CD4-positive, alpha-beta T cell treated with Interleukin-1 beta for 1 hour (primary cell): ENCODE measurements at places on chromosomes 7 and 10.

GRCh38 chr7:78939669-78940068 is 513.8 kb downstream of the MAGI2 start:
- no peak for DNase-seq

- no peak for DNase-seq
These were observed 12.7 kb upstream of the PALD1 start for GRCh38 chr10:70465832-70466231.

DNA sequence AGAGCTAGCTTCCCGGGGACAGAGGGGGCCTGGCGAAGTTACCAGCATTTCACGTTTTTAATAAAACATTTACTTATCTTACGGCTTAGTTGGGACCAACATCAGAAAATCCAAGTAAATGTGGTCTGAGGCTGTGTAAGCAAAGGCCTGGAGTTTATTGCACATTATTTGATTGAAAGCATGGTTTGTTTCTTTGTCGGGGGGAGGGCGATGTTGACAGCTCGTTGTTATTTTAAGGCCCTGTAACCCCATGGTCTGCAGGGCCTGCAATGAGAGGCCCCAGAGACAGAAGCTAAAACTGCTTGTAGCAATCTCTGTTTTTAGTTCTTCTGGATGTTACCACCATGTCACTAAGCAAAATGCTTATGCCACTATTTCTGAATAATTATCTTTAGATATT is 88.9 kb downstream of the MYOF start:
- no peak for DNase-seq

DNA sequence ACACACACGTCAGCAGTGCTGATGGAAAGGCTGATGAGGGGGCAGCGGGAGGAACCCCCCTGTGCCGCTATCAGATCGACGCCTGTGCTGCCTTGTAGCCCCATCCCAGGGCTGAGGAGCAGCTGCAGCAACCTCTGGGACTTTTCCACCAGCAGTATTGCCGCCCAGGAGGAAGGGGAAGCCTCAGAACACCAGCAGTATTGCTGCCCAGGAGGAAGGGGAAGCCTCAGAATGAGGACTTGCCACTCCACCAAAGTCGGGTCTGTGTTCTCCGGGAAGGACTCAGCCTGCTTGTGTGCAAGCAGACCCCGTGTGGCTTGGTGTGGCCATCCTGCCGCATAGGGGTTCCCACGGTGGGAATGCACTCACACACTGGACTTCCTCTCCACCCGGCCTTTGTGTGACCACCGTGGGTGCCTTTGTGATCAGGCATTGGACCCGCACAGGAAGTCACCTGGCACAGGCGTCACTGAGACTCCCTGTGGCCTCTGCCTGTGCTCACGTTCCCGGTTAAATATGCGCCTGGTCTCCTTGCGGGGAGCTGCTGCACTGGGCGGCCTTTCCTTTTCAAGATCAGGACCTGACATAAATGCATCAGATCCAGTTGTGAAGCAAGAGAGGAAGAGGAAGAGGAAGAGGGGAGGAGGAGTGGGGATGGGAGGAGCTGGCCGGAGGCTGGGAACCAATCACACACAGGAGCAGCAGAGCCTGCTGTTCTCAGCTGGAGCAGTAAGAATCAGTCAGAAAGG is 248.5 kb downstream of the DNAJB6 start:
- DNase-seq, result no peak

DNA sequence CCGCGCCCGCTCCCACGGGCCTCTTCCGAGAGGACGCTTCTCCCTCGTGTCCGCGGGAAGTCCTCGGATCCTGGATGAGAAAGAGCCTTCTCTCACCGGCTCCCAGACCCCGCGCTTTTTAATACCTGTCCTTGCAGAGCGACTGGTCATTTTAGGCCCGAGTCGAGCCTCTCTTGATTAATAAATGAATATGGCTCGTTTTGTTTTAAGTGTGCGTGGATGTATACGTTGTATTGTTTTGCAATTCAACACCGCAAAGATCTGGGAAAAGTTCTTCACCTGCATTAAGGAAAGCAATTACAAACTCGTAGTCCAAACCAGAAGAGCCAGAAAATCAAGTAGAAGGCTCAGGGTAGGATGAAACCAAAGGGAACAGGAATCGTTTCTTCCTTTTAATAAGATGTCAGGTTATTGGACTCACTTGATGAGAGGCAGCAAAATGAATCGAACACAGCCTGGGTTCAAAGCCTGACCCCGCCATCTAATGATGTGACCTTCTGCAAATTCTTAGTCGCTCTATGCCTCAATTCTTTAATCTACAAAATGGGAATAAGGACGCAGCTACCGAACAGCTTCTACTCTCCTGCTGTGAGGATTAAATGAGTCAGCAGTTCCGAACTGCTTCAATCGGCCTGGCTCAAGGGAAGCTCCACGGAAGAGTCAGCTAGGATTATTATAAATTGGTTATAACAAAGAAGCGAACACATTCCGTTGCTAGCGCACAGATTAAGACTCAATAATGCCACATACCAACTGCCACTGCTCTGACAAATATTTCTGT is 277.8 kb upstream of the NEBL start:
- no peak for DNase-seq

DNA sequence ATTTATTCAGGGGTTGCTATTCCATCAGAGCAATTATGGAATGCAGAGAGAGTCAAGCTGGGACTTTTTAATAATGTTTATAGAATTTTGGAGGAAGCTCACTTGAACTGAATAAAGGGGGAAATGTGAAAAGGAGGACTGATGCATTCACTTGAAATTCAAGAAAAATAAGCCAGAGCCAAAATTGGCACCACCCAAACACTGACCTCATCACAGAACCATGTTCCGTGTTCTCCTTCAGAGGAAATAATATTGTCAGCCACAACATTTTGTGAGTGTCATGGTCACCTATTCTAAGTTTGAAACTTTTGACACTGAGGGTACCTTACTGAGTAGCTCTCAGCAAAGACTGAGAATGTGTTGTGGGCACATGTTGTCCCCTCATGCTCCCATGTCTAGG is 207.0 kb downstream of the ANK3 start:
- DNase-seq, result no peak

DNA sequence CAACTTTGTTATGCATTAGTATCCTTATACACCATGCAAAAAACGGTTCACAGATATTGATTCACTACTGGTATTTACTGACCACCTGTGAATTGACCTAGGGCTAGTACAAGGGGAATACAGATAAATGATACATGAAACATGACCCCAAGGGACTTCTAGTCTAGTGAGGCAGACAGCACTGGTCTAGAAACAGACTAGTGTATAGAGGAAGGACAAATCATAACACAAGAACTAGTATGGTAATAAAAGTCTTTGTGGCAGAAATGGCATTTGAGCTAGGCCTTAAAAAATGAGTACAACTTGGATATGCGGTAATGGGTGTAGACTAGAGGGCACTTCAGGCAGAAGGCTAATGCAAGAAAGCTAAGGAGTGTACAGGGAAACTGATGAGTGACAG is 86.6 kb downstream of the SLC25A13 start:
- DNase-seq, result no peak

GRCh38 chr10:100802607-100803006 is 57.2 kb downstream of the PAX2 start:
- no peak for DNase-seq

DNA sequence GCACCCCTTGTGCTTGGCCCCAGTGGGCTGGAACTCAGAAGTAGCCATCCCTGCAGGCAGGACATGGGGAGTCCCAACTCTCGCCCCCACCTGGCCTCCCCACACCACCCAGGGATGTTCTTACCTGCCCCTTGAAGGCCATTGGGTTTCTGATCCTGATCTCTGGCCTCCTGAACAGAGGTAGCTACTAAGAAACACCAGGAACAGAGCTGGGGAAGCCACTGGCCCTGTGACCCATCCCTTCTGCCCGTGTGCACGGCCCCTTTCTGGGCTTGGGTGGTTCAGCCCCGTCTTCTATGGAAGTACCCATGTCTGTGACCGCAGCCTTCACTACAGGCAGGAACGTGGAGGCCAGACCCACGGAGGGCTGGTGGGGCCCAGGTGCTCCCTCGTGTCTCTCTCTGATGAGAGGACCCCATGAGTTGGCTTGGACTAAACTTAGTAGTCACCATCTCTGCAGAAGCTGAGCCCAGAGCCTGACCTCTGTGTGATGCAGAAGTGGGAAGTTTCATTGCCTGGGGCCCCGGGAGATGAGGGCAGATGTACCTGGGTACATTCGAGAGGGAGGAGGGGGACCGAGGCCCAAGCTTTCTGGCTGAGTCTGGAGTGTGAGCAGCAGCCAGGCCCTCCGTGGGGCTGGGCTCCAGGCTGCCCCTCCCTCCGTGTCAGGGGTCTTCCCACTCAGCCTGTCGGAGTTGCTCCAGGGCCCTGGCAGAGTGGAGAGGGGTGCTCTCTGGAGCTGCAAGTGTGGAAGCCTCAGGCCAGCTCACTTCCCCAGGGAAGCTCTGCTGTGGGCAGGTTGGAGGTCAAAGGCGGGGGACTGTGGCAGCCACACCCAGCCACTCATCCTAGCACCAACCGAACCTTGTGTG is 81.0 kb downstream of the MKI67 start:
- DNase-seq, result no peak

GRCh38 chr10:17340144-17340829 is 112.2 kb downstream of the VIM start:
- no peak for DNase-seq

- DNase-seq, result no peak
These were observed 41.8 kb downstream of the NUP205 start for GRCh38 chr7:135599471-135599870.

DNA sequence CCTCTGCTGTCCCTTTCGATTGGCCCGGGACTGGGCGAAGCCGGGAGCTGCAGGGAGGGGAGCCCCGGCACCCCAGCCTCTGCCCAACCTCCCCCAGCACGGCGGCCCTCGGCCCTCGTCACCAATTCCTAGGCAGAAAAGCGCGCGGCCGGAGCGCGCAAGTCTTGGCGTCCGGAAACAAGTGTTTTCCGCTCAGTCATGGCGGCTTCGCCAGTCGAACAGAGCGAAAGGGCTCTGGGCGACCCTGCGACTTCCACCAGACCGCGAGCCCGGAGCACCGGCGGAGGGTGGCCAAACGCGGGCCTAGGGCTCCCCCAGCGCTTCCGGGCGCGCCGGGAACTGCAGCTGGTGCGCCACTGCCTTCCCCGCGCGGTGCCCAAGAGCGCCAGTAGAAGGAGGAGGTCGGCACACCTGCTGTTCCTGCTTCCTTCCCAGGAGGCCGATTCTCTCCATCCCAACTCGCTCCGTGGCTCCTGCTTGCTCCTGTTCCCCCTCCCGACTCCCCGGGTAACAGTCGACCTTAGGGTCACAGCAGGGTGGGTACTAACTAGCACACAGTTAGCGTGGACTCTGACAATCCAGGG is 729.9 kb downstream of the ZWINT start:
- no peak for DNase-seq

DNA sequence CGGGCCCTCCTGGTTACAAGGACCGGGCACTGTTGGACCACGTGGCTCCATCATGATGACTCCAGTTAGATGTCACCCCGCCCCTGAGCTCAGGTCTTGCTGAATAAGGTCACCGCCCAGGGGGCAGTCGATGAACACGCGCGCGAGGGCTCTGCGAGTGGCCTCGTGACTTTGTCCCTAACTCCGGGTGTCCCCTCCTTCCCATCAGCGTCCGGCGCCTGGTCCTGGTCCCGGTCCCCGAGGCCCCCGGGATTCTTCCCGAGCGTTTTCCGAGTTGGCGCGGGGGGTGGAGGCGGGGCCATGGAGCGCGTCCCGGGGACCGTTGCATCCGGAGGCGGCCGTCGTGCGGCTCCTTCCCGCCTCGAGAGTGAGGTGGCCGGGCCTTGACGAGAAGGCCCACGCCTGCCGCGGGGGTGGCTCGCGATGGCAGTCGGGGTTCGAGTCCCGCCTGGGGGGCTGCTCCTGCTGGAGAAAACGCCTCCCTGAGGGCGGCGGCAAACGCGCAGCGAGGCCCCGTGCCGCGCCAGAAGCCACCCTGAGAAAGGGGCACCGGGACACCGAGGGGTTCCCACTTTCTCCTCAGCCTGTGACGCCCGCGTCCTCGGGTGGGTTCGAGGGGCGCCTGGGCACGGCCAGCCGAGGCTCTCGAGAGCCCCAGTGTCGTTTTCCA is 569 bp upstream of the NPTX2 start:
- DNase-seq, result no peak

GRCh38 chr7:81669476-81670105 is 100.3 kb downstream of the HGF start:
- no peak for DNase-seq

GRCh38 chr7:116258734-116259133 is 48.4 kb downstream of the TES start:
- DNase-seq, result peak; percentile 57

GRCh38 chr7:141754939-141755338 is 9.0 kb upstream of the TAS2R3 start:
- DNase-seq, result no peak

DNA sequence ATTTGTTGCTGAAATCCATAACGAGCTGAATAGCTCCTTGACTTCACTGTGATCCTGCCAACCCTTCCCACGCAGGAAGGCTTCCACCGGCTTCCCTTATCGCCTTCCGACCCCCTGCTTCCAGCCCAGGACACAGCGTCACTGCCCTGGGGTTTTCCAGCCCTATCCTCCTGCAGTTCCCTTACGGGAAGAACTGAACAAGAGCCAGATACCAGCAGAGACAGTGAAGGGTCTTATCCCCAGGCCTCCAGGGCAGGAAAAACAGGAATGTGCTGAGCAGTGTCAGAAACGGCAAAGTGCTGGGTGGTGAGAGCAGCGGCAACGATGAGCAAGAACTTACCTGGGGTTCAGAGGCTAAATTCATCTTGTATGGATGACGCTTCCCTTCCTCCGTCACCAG is 22.4 kb downstream of the PDLIM1 start:
- no peak for DNase-seq

DNA sequence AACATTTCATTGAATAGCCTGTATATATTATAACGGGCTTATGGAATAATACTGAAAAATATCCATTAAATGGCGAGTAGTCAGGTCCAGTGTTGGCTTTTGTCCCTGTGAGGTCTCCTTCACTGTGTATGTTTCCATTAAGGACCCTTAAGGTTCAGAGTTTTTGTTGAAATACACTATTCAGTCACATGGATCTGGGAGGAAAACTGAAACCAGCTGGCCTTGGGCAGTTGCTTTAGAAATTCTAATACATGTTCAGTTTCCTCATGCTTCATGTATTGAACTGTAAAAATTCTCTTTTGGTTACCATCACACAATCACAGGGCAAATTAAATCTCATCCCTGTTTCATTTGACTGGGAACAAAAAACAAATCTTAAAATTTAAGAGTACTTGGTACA is 447.3 kb downstream of the SDK1 start:
- DNase-seq, result no peak

DNA sequence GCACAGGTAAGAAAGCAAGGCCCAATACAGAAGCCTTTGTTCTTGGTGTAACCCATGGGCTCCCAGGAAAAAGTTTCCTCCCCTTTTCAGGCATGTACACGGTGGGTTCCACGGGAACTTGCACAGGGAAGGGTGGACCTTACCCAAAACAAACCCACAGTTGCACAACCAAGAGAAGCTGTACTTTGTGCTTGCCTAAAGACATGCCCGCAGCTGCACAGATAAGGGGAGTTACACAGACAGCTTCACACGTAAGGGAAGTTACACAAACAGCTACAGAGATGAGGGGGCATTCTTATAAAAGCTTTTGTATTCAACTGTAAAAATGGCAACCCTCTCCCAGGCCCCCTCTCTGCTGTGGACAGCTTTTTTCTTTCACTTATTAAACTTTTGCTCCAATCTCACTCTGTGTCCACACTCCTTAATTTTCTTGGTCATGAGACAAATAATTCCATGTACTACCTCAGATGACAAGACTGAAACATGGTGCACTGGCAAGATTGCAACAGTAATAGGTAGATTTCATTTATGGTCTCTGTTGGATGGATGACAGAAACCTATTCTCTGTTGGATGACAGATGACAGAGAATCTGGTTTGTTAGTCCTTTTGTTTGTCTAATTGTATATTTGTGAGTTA is 72.9 kb downstream of the ATE1 start:
- DNase-seq, result no peak
